ENCODE measurements at places on chromosomes 11 and 22.

GRCh38 chr22:44891293-44891747, 118.5 kb downstream of the PHF21B start:
- no peak for DNase-seq

GRCh38 chr11:61737636-61738386, 14.6 kb upstream of the MYRF start:
- no peak for DNase-seq

GRCh38 chr11:31798554-31799434, 12.3 kb downstream of the PAX6 start:
- no peak for DNase-seq

DNA sequence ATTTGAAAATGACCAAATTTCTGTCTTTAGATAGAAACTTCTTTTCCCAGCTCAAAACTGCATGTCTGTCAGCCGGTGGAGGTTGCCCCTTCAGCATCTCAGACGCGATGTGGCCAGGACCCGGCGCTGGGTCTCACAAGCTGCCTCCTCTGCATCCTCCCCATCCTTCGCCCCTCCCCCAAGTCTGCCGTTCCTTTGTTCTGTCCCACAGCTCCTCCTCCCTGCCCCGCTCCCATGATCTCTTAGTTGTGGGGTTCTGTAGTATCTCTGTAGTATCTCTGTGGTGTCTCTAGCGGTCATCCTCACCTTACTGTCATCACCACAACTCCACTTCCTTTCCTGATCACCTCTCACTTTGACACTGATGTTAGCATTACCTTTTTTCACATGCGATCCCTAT, 49.9 kb downstream of the TRAF6 start:
- no peak for DNase-seq

GRCh38 chr11:38687008-38687407, 2089.0 kb upstream of the RAG2 start:
- DNase-seq = no peak

GRCh38 chr11:34658071-34659015, 37.5 kb downstream of the EHF start:
- DNase-seq = no peak

Data from tibial artery (tissue), 4 donors.